ENCODE measurements at places on chromosomes 5 and 9.

GRCh38 chr9:134361843-134362414 lies 35.7 kb downstream of the RXRA start:
- no peak for DNase-seq

GRCh38 chr5:154664869-154665268 lies 90.3 kb upstream of the LARP1 start:
- no peak for DNase-seq

DNA sequence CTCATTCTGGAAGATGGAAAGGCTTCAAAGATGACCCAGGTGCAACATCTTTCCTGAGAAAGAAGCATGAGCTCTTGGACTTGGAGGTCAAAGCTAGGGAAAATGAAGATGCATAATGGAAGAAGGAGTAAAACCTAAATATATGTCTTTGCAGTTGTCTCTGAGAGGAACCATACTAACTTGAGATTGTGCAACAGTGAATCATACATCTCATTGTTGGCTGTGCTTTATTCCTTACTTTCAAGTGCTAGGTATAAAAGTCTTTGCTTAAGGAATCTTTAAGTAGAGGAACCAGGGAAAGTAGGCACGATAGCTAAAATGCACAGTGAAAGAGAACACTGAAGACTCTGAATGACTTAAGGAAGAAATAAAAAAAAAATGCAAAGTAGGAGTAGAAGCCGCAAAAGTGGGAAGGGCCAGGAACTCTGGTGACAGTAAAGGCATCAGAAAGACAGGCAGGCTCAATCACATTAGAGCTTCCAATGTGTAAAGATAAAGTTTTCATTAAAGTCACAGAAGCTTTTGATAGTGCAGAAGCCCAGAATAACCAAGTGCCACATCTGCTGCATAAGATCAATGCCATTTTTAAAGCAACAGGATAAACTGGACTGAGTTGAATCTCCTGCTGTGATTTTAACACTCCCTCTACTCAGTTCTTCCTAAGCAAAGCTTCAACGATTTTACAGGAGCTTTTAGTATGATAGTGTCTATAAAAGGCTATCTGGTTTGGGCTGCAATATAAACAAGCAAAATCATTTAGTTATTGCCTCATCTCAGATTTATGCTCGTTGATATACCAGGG lies 432.3 kb upstream of the EDIL3 start:
- no peak for DNase-seq

DNA sequence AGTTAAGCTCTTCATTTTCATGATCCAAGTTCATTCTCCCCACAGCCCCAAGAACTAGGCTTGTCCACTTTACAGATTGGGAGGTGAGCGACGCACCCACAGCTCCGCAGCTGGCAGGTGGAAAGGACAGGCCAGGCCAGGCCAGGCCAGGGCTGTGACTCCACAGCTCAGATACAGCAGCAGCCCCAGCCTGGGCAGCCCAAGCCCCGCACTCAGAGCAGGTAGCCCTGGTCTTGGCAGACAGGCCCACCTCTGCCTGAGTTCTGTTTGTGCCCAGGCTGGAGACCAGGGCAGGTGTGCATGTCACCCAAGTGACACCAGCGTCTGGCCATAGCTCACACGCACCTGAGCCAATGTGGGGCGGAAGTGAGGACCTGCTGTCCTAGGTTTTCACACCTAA lies 124.7 kb downstream of the WNK2 start:
- DNase-seq = no peak

- no peak for DNase-seq
These were observed 178.4 kb downstream of the TTLL11 start for GRCh38 chr9:121914604-121915303.

- no peak for DNase-seq
These were observed 59.5 kb downstream of the RAD23B start for GRCh38 chr9:107342476-107343161.

DNA sequence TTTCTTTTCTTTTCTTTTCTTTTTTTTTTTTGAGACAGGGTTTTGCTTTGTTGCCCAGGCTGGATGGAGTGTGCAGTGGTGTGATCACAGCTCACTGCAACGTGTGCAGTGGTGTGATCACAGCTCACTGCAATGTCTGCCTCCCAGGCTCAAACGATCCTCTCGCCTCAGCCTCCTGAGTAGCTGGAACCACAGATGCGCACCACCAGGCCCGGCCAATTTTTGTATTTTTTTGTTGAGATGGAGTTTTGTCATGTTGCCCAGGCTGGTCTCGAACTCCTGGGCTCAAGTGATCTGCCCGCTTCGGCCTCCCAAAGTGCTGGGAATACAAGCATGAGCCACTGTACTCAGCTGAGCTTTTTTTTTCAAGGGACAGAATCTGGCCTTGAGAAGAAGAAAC lies 36.8 kb upstream of the TJP2 start:
- DNase-seq = no peak

DNA sequence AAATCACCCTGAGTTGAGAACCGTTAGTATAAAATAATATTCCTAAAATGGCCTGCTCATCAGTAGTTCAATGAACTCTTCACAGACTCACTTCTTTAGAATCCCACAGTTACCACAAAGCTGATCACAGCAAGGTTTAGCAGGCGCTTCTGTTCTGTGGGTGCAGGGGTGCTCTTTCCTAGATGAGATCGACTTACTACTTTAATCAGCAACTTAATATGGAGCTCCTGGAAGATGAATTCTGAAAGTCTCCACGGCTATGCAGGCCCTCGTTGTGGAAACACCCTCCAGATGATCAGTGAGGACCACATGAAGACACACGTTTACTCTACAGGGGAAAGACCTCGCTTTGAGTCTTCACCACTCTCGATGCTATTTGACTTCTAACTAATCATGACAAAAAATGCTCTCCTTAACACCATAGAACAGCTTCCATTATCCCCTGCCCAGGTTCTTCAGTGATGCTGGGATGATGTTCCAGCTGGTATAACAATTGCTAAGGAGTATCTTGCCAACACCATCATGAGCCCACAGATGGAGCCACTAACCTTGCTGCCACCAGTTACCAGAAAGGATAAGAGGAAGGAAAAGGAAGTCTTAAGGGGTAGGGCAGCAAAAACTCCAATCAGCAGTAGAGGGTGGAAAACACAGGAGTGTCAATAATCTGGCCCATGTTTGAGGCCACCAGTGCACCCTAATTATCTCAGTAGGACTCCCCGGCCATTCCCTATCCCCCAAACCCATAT lies 17.9 kb upstream of the GPX8 start:
- no peak for DNase-seq

- no peak for DNase-seq
These were observed 254.1 kb downstream of the PJA2 start for GRCh38 chr5:109155625-109156024.

DNA sequence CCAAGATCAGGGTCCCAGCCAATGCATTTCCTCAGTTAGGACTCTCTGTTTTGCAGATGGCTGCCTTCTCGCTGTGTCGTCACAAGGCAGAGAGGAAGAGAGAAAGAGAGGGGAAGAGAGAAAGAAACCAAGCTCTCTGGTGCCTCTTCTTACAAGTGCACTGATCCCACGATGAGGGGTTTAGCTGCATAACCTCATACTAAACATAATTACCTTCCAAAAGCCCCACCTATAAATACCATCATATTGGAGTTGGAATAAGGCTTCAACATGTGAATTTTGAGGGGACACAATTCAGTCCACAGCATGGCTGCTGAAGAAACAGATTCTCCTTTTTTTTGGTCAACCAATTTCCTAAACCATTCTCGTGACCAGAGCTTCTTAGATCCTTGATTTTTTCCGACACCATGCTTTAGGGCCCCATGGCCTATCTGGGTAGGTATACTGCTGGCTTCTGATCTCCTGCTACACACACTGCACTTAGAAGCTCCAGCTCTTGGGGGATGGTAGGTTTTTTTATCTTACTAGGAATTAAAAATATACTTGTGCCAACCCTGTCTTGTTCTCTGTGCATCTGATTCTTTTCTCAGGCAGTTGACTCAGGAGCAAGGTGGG lies 5.1 kb downstream of the CAMK4 start:
- DNase-seq = no peak

- DNase-seq = no peak
These were observed 4.0 kb upstream of the FOXB2 start for GRCh38 chr9:77015327-77016048.

- DNase-seq = no peak
These were observed 37.4 kb downstream of the CPEB4 start for GRCh38 chr5:173925449-173926071.

- no peak for DNase-seq
These were observed 29.8 kb upstream of the SEC16A start for GRCh38 chr9:136512651-136513071.

DNA sequence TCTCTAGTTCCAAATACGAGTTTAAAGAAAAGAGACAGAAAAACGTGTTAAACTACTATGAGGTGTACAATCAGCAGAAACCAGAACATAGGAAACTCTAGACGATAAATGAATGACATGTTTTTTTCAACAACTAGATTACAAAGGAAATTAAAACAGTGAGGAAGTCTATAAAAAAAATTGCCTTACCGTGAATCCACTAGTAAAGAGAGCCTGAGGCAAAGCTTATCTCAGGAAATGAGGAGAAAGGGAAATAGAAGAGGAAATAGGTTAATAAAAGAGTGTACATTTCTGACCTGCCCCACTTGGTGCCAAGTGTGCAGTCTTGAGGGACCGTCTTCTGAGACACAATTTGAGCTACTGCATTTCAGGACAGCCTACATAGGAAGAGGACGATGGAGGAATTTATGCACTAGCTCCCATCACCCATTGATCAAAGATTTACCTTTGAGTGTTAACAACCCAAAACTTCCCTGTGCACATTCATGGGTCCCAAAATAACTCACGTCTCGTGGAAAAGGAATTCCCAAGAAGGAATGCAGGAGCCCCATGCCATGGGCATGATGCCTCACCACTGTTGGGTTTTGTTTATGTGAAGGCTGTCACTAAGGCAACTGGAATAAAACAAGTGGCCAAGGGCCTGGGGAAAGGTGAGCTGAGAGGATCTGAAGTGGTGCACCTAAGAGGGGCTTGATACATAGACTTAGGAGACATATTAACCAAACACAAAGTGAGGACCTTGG lies 53.6 kb upstream of the SLC1A3 start:
- DNase-seq = no peak

DNA sequence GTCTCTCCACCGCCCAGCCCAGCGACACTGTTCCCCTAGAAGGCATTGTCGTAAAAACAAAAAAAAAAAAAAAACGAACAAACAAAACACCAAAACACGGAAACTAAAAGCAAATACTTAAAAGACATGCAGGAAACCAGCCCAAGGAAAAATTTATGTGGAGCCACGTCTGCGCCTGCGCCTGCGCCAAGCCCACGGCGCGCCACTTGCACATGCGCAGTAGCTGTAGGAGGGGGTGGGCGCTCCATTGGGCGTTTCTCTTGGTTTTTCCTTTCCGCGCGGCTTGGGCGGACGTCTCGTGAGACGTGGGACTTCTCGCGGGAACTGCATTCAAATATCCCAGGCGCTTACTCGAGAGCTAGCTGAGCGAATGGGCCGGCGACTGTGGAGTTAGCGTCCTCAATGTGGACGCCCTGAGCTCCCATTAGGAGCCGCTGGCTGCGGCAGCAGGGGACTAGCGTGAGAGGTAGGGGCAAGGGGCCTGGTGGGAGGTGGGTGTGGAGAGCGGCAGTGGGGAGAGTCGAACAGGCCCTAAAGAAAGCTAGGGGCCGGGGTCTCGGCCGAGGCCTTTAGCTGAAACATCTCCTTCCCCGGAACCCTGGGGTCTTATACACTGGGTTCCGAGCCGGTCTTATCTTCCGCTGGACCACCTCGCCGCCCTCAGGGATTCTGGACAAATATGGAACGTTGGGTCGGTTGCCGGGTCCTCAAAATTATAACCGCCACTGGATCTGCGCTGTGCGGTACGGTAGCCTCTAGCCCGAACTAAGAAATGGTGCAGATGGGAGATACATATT lies at the start of gene SPDL1:
Gene SPDL1 (plus strand): TSS at position 350 of the 797 bp plus-strand sequence. CDS start 4,644 bp downstream, outside the sequence.
- DNase-seq = peak; percentile 88

GRCh38 chr5:168960497-168960896 lies 340.4 kb downstream of the SLIT3 start:
- DNase-seq = no peak

DNA sequence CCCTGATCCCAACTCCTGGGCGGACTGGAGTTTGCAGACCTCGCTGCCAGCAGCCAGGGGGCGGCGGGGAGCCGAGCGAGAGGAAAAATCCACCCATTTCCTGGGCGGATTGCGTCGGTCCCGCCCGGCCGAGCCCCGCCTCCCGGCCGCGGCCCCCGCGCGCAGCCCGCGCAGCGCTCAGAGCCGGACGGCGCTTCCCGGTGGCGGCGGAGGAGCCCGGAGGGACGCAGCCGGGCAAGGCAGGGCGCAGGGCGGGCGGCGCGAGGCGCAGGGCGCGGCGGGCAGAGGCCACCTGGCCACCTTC lies at the start of gene OLFM1:
Gene OLFM1 (plus strand): TSS at position 180 of the 304 bp plus-strand sequence. CDS start 322 bp downstream, outside the sequence.
- no peak for DNase-seq

DNA sequence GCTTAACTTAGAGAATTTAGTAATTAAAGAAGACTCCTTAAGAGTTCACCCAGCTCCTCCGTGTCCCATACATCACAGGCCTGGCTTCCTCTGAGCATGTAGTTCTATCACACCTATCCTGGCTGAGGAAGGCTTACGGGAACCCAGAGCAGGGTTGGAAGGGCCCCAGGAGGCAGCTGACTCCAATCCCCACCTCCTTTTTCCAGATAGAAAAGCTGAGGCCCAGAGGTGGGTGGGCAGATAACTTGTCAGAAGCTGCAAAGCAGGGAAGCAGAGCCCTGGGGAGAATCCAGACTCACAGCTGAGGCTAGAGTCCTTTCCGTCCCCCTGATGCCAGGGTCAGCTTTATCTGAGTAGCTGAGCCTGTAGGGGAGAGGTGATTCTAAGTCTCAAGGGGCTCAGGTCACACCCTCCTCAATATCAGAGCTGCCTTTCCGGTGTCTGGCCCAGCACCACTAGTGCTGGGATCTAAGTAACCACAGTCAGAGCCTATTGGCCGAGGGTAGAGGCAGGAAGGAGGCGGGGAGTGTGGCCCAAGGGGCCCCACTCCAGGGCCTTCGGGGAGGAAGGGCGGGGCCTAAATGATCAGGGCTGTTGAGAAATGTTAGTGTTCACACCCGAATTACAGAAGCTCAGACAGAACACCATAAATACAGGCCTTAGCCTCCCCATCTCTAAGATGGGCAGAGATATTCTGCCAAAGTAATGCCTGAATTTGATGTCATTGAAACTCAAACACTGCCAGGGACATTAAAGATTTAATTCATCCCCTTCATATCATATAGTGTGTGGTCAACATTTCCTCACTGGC lies 9.9 kb downstream of the CCDC69 start:
- DNase-seq = peak; percentile 96

- no peak for DNase-seq
These were observed 2.9 kb downstream of the ATPSCKMT start for GRCh38 chr5:10246761-10247160.

GRCh38 chr9:68947842-68948569 lies 65.9 kb downstream of the PRKACG start:
- DNase-seq = no peak

- no peak for DNase-seq
These were observed 1596.1 kb upstream of the WWC1 start for GRCh38 chr5:166695326-166695725.

- no peak for DNase-seq
These were observed at the start of gene CDH9 for GRCh38 chr5:27038476-27038875. Gene CDH9, minus strand, starts transcription at chr5:27038586. Its CDS starts 50,253 bp downstream, at chr5:26988333.

GRCh38 chr5:134549714-134550113 lies 24.2 kb downstream of the JADE2 start:
- DNase-seq = no peak
